NCI-H82 (cell line): ENCODE measurements at places on chromosomes 2 and 18.

DNA sequence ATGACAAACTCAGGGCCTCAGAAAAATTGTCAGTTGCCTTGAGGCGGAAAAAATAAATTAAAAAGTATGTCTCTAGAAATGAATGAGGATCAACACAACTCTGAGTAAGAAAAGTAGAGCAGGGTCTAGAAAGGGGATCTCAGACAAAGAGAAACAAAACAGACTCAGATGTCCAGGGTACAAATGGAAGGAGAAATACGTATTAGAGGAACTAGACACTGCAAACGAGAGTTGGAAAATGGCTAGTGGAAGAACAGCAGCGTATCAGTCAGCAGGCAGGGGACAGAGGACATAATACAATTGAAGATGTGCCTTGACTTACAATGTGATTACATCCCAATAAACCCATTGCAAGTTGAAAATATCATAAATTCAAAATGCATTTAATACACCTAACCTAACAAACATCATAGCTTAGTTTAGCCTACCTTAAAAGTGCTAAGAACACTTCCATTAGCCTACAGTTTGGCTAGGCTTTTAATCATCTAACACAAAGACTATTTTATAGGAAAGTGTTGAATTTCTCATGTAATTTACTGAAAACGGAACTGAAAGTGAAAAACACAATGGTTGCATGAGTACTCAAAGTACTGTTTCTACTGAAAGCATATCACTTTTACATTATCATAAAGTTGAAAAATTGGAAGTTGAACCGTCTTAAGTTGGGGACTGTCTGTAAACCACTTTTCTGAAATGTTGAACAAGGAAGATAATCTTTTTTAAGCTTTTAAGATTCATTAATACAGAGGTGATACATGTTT, 182.8 kb downstream of the NBAS start:
- no peak for DNase-seq

- DNase-seq: no peak
These were observed 263.4 kb downstream of the NEDD4L start for GRCh38 chr18:58307441-58307840.

DNA sequence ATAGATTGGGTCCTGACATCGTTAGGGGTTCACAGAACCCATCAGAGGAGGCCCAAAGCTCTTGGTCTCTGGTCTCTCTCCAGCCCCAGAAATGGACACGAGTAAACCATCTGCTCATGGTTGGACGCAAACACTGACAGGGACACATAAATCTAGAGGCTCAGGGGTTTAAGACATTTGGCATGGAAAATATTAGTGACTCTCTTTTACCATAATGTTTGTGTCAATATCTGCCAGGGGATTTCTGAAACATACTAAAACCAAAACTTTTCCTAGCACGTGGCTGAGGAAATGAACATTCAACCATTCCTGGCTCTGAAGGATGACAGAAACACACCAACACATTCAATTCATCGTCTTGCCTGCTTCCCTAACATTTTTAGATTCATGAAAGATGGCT, 226.2 kb downstream of the SP3 start:
- no peak for DNase-seq

- DNase-seq: no peak
These were observed 104.4 kb downstream of the INHBB start for GRCh38 chr2:120450196-120450820.

DNA sequence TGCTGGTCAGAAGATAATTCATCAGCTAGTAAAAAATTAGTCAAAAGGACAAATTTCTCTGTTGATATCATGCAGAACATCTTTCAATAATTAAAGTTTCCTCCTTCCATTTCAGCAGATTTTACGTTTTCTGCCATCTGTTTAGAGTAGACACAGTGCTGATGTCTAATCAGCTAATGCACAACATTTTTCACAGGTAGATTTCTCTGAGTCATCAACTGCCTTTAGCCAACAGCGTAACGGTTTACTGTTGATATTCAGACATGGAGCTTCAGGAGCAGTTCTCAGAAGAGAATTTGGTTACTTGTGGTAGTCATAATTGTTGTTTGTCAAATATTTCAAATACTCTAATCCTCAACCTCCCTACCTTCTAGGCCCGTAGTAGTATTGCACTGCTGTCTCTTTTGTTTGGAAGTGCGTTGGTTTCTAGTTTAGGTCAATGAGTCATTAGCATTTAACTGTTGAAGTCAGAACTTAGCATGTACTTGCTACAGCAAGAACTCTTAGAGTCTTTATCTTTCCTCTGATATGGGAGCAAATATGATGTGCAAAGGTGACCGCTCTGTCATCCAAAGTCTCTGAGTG, 86.8 kb upstream of the TFPI start:
- no peak for DNase-seq

GRCh38 chr2:68940369-68940768, 12.3 kb downstream of the GKN2 start:
- no peak for DNase-seq
